ENCODE measurements at places on chromosomes 12 and 14. TPM values are rescaled to one million over a fixed set of nuclear protein-coding genes. Genes with fewer than 3 reads are reported as not detected.

- no peak for DNase-seq
Observed at GRCh38 chr14:93648440-93649168, 139.7 kb downstream of the PRIMA1 start.

The SLC10A1 gene
- polyA plus RNA-seq: 0.26 TPM

DNA sequence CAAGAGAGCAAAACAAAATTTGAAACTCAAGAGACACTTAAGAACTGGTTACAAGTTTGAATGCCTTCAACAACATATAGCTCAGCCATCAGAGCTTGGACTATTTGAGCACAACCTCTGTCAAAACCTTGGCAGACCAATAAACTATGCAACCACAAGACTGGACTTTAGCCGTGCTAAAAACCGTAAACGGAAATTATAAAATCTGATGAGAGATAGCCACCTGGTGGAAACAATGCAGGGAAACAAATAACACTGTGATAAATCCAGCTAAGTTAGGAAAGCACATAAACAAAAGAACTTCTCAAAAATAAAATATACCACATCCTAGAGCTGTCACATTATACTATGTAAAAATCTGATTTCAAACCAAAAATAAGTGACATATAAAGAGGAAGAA, 1074.2 kb upstream of the NOVA1 start:
- peak; percentile 6 for DNase-seq

DNA sequence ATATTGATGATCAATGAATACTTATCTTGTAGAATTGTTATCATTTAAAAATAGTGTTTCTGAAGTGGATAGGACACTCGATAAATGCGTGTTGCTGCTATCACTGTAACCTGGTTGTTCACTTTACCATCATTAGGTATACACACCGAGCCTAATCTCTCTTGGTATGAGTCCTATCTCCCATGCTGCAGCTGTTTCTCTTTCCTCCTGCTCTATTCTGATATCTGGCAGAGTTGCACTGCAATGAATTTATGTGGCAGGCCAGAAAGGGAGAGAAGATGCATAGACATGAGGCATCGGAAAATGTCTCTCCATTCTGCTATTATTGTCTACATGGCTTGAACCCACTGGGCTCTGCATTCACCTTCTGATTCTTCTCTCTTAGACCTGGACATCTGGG, 26.7 kb downstream of the KCNK10 start:
- no peak for DNase-seq

- DNase-seq: no peak
Observed at GRCh38 chr12:122449317-122449716, 26.8 kb upstream of the CLIP1 start.

The KLHL33 gene
- polyA plus RNA-seq: 0.23 TPM

The BIN2 gene
- polyA plus RNA-seq: 3.9 TPM

The CABP1 gene
- polyA plus RNA-seq: 5.6 TPM

DNA sequence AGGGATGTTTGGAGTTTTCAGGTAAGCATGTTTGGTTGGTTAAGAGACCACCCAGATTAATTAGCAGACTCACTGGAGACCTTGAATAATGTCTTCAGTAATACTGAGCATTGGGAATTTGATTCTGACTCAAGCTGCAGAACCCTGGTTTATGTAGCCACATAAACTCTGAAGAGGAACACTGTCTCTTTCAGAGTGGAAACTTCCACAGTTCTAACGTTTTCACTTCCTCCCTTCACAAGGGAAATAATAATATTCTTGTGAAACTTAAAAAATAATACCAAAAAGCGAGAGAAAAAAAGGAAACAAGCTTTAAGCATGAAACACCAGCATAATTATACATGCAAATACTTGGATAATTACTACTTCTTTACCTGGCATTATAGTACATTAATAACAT, 40.0 kb upstream of the ST8SIA1 start:
- DNase-seq: no peak

- no peak for DNase-seq
Observed at GRCh38 chr14:96629082-96629481, 126.9 kb downstream of the PAPOLA start.

The REC8 gene
- 64.2 TPM for polyA plus RNA-seq

- no peak for DNase-seq
Observed at GRCh38 chr14:31283153-31283552, 75.6 kb upstream of the HECTD1 start.

The NKX2-1 gene
- polyA plus RNA-seq: not detected

The OR5AU1 gene
- polyA plus RNA-seq: 0.05 TPM

The IAPP gene
- polyA plus RNA-seq: not detected

The WNT1 gene
- not detected for polyA plus RNA-seq

- DNase-seq: no peak
Observed at GRCh38 chr12:109461049-109461845, 15.9 kb downstream of the KCTD10 start.

DNA sequence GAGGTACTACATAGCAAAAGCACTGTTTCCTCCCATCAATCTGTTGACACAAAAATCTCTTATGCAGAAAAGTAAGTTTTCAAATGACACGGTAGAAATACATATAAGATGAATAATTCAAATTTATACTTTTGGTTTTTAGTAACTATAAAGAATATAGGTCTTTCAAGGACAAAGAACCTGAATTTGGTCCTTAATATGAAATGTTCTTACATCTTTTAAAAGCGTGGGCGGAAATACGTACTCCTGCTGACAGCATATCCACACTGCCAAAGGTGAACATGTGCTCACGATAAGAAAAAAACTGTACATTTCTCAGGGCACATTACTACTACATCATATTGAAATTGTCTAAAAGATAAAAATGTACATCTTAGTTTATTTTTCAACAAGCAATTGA, 127.6 kb downstream of the FOXN3 start:
- no peak for DNase-seq

The KRT80 gene
- polyA plus RNA-seq: 1.8 TPM

The HOXC13 gene
- not detected for polyA plus RNA-seq

GRCh38 chr12:66025477-66025876, 105.1 kb downstream of the LLPH start:
- DNase-seq: no peak

The TOMM20L gene
- 1.2 TPM for polyA plus RNA-seq

DNA sequence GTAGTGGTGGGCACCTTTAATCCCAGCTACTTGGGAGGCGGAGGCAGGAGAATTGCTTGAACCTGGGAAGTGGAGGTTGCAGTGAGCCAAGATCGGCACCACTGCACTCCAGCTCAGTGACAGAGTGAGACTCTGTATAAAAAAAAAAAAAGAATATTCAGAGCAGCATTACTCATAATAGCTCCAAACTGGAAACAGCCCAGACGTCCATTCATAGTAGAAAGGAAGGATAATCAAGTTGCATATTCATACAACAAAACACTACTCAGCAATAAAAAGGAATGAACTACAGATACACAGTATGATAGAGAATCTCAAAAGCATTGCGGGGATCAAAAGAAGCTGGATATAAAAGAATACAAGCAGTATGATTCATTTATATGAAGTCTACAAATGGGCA, 19.1 kb downstream of the TMEM30B start:
- DNase-seq: no peak

The CPNE6 gene
- polyA plus RNA-seq: not detected

DNA sequence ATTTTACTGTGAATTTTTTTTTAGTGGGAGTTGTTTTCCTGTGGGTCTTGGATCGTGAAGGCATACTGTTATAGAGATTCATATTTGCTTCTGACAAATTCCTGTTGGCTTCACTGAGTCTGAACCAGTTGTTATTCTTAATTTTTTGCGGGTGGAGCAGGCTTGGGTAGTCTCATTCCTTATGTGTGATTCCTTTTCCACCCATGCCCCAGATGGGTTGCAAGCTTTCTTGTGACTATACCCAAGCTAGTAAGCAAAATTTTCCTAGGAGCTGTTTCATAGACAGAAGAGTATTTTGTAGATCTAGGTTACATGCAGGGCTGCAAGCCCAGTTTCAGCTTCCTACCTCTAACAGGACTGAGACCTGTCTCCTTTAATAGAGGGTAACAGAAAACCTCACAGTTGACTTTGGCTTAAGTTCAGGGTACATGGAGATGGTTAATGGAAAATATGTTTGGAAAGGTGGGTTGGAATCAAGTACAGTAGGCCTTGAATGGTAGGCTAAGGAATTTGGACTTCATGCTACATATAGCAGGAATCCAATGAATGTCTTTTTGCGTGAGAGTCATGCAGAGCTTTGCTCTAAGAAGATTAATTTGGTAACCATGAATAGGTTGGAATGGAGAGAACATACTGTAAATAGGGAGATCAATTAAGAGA, 29.0 kb downstream of the TRMT5 start:
- no peak for DNase-seq

The EFS gene
- 33.1 TPM for polyA plus RNA-seq

- DNase-seq: no peak
Observed at GRCh38 chr14:95043314-95043713, 114.0 kb downstream of the DICER1 start.

DNA sequence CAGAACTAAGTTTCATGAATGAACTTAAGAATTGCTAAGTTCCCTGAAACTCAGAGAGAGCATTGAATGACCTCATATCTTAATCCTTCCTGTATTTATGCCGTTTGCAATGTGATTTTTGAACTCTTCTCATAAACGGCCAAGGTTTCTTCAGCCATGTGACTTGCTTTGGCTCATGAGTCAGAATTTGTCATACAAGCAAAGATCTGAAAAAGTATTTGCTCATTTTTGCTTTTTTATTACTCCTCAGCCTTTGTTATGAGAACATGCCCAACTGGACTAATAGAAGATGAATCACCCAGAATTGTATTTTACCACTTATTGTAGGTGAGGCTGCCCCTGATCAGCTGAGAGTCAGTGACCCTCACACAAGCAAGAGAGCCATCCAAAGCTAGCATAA, 693.8 kb downstream of the BCL11B start:
- no peak for DNase-seq

DNA sequence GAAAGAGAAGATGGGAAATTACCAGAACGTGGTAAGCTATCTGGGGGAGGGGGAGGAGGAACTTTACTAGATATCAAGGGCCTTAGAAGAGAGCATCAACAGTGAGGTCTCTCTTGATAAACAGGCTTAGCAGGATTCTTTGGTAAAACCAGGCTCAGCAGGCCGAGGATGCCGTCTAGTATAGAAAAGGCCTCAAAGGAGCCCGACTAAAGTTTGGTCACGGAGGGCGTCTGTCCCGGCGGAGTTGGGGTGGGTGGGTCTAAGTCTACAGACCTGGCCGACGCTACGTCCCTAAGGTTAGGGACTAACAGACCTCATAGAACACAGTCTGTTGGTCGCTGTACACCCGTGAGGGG, 538 bp upstream of the TIGAR start:
- no peak for DNase-seq

DNA sequence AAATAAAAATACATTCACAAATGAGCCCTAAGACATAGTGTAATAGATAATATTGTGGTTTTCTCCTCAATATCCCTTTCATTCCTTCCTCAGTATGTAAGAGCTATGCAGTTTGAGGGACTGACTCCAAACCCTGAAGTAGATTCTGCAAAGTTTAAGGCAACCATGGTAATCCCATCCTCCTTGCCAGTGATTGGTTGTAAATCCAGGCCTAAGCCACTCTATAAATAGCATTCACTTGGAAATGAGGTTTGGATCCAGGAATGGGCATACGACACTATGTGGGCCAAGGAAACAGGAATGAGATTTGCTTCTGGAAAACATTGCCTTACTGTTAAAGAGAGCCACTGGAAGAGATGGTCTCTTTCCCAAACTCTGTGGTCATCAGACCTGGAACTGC, 468.7 kb upstream of the SOX5 start:
- no peak for DNase-seq

DNA sequence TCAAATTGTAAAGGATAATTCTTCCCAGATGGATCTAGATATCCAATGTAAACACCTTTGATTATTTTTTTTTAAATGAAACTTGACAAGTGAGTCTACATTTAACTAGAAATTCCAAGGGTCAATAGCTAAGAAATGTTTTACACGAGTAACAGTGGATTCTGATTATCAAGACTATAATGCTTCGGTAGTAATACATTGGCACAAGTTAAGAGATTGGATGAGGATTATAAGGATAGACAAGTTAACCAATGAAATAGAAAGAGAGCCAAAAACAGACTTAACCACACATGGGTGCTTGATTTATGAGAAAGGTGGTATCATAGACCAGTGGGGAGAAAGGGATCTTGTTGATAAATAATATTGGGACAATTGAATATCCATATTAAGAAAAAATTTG, 40.3 kb upstream of the PCED1B start:
- no peak for DNase-seq

- DNase-seq: no peak
Observed at GRCh38 chr14:90755661-90756304, 60.4 kb downstream of the TTC7B start.

The KRT75 gene
- polyA plus RNA-seq: not detected

The C14orf180 gene
- not detected for polyA plus RNA-seq

DNA sequence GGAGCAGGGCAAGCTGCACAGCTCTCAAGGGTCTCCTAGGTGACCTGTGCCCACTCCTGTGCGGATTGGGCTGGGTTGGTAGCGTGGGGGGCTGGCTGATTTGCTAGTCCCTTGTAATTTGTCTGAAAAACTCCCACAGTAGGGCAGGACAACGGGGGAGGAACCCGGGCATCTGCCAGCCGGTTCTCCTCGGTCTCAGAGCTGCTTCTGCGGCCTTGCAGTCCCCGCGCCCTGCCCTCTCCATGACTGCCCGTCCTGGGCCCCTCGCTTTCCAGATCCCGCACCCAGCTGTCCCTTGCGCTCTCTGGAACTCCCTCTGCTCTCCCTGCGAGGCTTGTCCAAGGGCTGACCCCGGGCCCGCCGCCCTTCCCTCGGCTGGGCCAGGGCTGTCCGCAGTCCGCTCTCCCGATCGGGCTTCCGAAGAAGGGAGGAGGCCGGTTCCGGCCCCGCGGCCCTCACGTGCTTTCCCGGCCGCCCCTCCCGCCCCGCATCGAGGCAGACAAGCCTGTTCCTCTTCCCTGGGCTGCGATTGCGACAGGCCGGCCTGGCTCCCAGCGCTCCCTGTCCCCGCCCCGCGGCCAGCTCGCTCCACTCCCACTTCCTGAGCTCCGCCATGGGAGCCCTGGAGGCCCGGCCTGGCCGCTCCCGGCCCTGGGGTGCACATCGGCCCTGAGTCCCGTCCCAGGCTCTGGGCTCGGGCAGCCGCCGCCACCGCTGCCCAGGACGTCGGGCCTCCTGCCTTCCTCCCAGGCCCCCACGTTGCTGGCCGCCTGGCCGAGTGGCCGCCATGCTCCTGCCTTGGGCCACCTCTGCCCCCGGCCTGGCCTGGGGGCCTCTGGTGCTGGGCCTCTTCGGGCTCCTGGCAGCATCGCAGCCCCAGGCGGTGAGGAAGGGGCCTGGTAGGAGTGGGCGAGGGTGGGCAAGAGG, at the start of gene LTBR:
LTBR (plus strand) TSS at position 591 of the 927 bp plus-strand sequence; CDS start at position 788, 197 bp downstream.
- DNase-seq: no peak

GRCh38 chr12:64039281-64039871, 182.7 kb downstream of the KICS2 start:
- no peak for DNase-seq

GRCh38 chr12:120584343-120585149, 3.3 kb upstream of the POP5 start:
- no peak for DNase-seq

The GPR132 gene
- polyA plus RNA-seq: 0.26 TPM

The PRIMA1 gene
- 1.1 TPM for polyA plus RNA-seq

- DNase-seq: no peak
Observed at GRCh38 chr12:48973531-48973930, 2.0 kb upstream of the WNT10B start.

The SERPINA3 gene
- 0.29 TPM for polyA plus RNA-seq

- no peak for DNase-seq
Observed at GRCh38 chr14:74879427-74880182, 2.1 kb upstream of the DLST start.

The ITGB7 gene
- polyA plus RNA-seq: 2.3 TPM

Measured in renal cortex interstitium (tissue), 15 donors.